Left kidney (tissue), 8 donors: ENCODE measurements at places on chromosomes 3 and 15. TPM values are rescaled to one million over a fixed set of nuclear protein-coding genes. Genes with fewer than 3 reads are reported as not detected.

- DNase-seq: no peak
Observed at GRCh38 chr3:127071597-127072001, 88.7 kb downstream of the PLXNA1 start.

GP9 gene
- 0.47 TPM for polyA plus RNA-seq

HHATL gene
- polyA plus RNA-seq: 0.88 TPM

DNA sequence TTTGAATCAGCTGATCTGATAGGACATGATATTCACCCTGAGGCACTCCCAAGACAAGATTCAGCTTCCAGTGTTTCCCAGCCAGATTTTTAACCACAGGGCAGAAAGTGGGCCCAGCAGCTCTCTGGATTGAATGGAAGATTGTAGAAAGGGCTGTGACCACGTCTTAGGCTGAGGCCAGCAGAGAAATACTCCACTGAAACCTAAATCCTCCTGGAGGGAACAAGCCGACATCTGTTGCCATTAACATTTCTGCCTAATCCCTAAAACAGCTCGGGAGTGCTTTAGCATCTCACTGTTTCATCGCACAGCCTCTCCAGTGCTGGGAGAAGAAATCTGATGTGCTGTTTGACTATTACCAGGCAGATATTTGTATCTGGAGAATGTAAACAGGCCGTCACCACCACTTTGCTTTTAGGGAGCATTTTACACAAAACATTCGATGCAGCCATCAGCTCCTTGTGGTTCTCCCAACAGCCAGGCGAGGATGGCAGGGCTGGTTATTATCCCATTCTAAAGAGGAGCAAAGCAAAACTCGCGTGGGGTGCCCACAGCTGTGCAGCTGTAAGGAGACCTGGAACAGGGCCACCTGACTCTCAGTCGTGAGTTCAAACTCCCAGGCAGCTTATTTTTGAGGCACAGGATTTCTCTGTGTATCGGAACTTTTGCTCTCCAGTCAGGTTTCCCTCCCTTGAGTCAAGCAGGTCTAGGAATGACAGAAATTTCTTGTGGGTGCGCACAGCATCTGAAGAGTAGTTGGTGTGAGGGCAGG lies 117.4 kb downstream of the LIPC start:
- no peak for DNase-seq

SENP2 gene
- 64.6 TPM for polyA plus RNA-seq

- DNase-seq: no peak
Observed at GRCh38 chr3:15977090-15977489, 179.3 kb upstream of the ANKRD28 start.

GRCh38 chr3:133532951-133533350 lies 40.5 kb upstream of the CDV3 start:
- no peak for DNase-seq

DNA sequence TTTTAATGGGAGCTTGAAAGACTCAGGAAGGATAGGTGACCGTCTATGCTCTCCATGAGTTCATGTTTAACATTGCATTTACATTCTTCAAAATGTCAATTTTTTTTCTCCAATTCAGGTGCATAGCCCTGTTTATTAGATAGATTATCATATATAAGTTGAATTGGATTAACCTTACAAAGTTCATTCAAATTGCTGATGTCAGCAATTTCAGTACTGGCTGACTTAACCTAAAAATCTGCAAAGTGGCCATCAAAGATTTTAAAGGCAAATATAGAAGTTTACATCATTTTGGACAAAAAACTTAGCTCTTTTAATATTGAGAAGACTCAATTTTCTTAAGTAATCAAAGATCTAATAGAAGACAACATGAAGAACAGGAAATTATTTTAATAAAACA lies 57.8 kb downstream of the MINDY4B start:
- DNase-seq: no peak

DNA sequence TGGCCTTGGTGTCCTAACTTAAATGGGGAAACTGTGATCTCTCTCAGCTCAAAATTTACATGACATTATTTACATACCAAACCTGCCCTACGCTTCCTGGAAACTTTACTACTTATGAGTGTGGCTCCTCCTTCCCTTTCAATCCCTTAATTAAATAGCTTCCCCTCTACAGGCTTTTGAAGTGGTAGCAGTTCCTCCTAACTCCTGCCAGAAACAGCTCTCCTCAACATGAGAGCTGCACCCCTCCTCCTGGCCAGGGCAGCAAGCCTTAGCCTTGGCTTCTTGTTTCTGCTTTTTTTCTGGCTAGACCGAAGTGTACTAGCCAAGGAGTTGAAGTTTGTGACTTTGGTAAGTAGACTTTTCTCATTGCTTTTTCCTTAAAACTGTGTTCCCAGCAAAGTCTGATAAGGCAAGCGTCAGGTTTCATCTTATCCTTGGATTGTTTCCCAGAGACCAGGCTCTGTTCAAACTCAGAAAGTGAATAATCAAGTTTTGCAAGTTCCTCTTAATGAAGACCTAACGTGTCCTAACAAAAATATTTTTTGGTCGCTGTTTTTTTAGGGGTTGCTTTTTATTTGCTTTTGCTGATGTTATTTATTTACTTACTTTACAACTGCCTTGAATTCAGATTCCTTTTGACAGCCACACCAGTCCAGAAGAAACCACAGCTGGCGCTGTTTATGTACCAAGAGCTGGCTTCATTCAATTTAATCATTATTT lies at the start of gene ACP3:
TSS of gene ACP3 (plus strand) at position 179 of the 720 bp plus-strand sequence. CDS start at position 229, 50 bp downstream.
- peak; percentile 71 for DNase-seq

DNA sequence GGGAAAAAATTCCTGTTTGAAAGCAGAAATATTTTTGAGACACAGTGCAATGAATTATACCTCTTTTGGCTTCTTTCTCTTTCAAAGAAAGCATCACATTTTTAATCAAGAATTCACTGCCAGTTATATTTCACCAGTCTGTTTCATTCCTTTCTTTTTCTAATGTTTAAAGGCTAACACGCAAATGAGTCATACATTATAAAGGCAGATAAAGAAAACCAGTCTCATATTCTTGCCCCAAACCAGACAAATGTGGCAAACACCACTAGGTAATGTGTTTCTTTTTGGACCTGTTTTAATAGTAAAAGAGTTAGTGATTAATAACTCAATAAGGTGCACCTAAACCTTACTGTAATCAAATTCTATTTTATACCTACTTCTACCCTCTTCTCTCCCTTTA lies 83.8 kb downstream of the PLOD2 start:
- DNase-seq: no peak

DNA sequence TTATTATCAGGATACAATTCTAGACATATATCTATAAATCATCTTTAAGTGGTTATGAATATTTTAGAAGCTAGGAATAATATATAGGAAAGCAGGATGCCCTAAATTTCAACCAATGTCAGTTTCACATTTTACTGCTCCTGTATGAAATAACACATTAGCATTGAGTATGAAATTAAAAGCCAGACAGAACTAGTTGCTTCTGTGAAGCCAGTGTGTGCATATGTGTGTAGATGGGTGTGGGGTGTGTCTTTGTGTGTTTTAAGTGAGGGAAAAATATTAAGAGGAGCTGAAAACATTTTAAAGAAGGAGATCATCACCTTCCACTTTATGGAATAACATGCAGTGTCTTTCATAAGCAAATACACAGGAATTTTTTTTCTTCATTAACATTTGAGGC lies 271.4 kb upstream of the RORA start:
- no peak for DNase-seq

- no peak for DNase-seq
Observed at GRCh38 chr3:10716964-10717363, 99.1 kb upstream of the SLC6A11 start.

DNA sequence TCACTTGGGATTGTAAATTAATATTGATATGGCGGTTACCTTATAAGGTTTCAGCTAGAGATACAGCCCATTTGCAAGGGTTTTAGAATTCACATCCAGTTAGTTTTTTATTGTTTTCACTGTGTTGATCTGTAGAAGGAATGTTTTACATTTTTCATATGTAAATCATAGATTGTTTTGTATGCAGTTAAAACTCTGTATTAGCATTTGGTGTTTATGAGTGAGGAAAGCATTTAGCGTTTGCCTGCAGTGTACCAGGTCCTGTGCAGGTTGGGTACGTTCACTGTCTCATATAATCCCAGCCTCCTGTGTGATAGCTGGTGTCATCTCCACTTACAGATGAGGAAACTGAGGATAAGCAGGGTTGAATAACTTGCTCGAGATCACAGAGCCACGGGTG lies 23.8 kb downstream of the MAP6D1 start:
- no peak for DNase-seq
